ENCODE measurements at places on chromosomes 6 and 20. TPM values are rescaled to one million over a fixed set of nuclear protein-coding genes. Genes with fewer than 3 reads are reported as not detected.

Gene MYH7B
- total RNA-seq = 0.83 TPM

Gene OGFR
- 77.1 TPM for total RNA-seq

Gene HSPA1A
- 56.9 TPM for total RNA-seq

GRCh38 chr6:127971945-127972391 is 71.1 kb upstream of the THEMIS start:
- no peak for DNase-seq
- peaks cover 75% of the 10 kb centered on the region for H3K4me1 ChIP-seq
- no peaks in the 10 kb centered on the region for H3K27me3 ChIP-seq
- H3K36me3 ChIP-seq = no peaks in the 10 kb centered on the region

Gene FBXO5
- 7.8 TPM for total RNA-seq

Gene SH3BGRL2
- total RNA-seq = 21.3 TPM

GRCh38 chr6:26556263-26557070 is 18.3 kb downstream of the HMGN4 start:
- H3K4me3 ChIP-seq = peak overlapping the region; percentile 49
- H3K27me3 ChIP-seq = no peaks in the 10 kb centered on the region
- no peak for DNase-seq
- no peaks in the 10 kb centered on the region for H3K36me3 ChIP-seq

GRCh38 chr20:11172881-11173280 is 499.1 kb upstream of the JAG1 start:
- H3K36me3 ChIP-seq = no peaks in the 10 kb centered on the region
- H3K4me3 ChIP-seq = no peak overlapping the region
- no peaks in the 10 kb centered on the region for H3K27me3 ChIP-seq
- DNase-seq = no peak
- no peak overlapping the region for H3K27ac ChIP-seq

DNA sequence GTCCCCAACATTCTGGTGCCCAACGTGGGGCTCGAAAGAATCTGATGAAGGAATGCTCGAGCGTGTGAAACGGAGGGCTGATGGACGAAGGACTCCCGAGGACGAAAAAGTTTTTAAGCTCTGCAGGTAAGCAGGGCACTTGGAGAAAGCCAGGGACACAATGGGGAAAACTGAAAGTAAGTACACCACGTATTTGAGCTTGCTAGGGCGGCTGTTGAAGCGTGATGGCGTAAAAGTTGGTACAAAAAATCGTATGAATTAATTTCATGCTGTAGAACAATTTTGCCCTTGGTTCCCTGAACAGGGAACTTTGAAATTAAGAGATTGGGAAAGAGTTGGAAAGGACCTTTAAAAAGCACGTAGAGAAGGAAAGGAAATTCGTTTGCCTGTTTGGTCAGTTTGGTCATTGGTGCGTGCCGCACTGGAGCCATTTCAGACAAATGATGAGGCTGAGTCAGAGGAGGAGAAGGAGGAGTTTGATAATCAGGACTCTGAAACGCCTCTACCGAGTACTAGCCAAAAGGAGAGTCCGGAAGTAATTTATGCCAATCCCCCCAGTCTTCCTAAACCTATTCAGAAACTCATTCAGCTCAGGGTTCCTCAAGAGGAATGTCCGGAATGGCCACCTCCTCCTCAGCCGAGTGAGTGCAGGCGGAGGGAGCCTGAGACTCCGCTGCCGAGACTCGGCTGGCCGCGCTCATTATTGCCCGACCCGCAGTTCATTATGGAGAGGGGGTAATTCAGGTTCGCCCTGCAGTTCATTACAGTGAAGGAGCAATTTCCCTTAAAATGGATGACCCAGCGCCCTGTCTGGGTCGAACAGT is 59.2 kb upstream of the PRSS16 start:
- H3K27me3 ChIP-seq = peaks cover 1% of the 10 kb centered on the region
- H3K4me1 ChIP-seq = peaks cover 8% of the 10 kb centered on the region
- no peaks in the 10 kb centered on the region for H3K36me3 ChIP-seq
- H3K4me3 ChIP-seq = peak overlapping the region; percentile 94
- H3K27ac ChIP-seq = peak overlapping the region; percentile 61
- DNase-seq = no peak

Gene NANP
- 1.3 TPM for total RNA-seq

Gene ZNF341
- total RNA-seq = 5.2 TPM

DNA sequence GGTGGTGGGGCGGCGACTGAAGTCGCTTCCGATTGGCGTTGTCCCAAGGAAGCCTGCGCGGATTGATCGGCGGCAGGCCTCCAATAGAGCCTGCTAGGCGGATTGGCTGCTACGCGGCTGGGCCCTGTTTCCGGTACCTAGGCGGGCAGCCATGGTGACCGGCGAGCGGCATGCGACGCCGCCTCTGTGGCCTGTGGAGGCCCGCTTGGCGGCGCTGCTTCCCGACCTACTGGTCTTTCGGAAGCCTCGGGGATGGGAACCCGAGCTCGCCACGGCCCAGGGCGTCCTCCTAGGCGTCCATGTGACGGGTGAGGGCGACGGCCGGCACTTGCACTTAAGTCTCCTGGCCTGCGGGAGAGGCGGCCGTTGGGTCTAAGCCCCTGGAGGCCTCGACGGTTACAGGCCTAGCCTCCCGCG is 28.1 kb downstream of the NFYA start:
- peak overlapping the region; percentile 54 for H3K27ac ChIP-seq
- H3K4me3 ChIP-seq = no peak overlapping the region
- peak; percentile 40 for DNase-seq
- H3K4me1 ChIP-seq = peaks cover 22% of the 10 kb centered on the region

Gene MTFR2
- total RNA-seq = 3.5 TPM

- no peaks in the 10 kb centered on the region for H3K4me1 ChIP-seq
- H3K27me3 ChIP-seq = no peaks in the 10 kb centered on the region
- DNase-seq = no peak
- H3K4me3 ChIP-seq = no peak overlapping the region
- no peak overlapping the region for H3K27ac ChIP-seq
These were observed 11.4 kb downstream of the MYLK4 start for GRCh38 chr6:2739335-2739734.

GRCh38 chr6:135640449-135641111 is 143.0 kb upstream of the AHI1 start:
- H3K4me3 ChIP-seq = no peak overlapping the region
- H3K27ac ChIP-seq = no peak overlapping the region
- peaks cover 2% of the 10 kb centered on the region for H3K4me1 ChIP-seq
- no peak for DNase-seq

- H3K27ac ChIP-seq = peak overlapping the region; percentile 77
- H3K4me3 ChIP-seq = peak overlapping the region; percentile 88
- no peak for DNase-seq
- H3K4me1 ChIP-seq = peaks cover 57% of the 10 kb centered on the region
- H3K27me3 ChIP-seq = peaks cover 77% of the 10 kb centered on the region
- H3K36me3 ChIP-seq = peaks cover 40% of the 10 kb centered on the region
These were observed 1.5 kb downstream of the TFAP2A start for GRCh38 chr6:10413262-10413849.

GRCh38 chr6:153150371-153150751 is 19.3 kb upstream of the RGS17 start:
- peaks cover 5% of the 10 kb centered on the region for H3K27me3 ChIP-seq
- DNase-seq = no peak
- H3K4me1 ChIP-seq = no peaks in the 10 kb centered on the region

DNA sequence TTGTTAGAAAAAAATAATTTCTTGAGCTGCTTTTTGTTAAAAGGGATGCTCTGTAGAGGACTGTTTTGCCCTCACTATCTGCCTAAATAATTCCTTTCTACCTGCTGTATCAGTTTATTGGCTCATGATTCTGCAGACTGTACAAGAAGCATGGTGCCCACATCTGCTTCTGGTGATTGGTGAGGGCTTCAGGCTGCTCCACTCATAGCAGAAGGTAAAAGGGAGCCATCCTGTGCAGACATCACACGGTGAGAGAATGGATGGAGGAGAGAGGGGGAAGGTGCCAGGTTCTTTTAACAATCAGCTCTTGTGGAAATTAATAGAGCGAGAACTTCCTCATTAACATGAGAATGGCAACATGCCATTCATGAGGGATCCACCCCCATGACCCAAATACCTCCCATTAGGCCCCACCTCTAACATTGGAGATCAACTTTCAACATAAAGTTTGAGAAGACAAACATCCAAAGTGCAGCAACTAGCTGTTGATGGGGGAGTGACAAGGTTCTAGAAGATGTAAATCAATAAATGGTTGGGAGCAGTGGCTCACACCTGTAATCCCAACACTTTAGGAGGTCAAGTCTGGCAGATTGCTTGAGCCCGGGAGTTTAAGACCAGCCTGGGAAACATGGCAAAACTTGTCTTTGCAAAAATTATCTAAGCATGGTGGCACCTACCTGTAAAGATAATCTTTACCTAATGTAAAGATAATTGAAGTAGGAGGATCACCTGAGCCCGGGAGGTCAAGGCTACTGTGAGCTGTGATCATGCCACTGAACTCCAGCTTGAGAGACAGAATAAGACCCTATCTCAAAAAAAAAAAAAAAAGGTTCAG is 15.7 kb upstream of the AHCY start:
- no peak overlapping the region for H3K27ac ChIP-seq
- DNase-seq = no peak
- no peaks in the 10 kb centered on the region for H3K4me1 ChIP-seq
- no peaks in the 10 kb centered on the region for H3K36me3 ChIP-seq
- H3K4me3 ChIP-seq = no peak overlapping the region
- H3K27me3 ChIP-seq = peaks cover 5% of the 10 kb centered on the region

GRCh38 chr6:157245436-157245835 is 77.9 kb downstream of the TMEM242 start:
- H3K27me3 ChIP-seq = no peaks in the 10 kb centered on the region
- no peak overlapping the region for H3K27ac ChIP-seq
- H3K4me3 ChIP-seq = no peak overlapping the region
- H3K36me3 ChIP-seq = no peaks in the 10 kb centered on the region
- no peak for DNase-seq
- H3K4me1 ChIP-seq = no peaks in the 10 kb centered on the region

DNA sequence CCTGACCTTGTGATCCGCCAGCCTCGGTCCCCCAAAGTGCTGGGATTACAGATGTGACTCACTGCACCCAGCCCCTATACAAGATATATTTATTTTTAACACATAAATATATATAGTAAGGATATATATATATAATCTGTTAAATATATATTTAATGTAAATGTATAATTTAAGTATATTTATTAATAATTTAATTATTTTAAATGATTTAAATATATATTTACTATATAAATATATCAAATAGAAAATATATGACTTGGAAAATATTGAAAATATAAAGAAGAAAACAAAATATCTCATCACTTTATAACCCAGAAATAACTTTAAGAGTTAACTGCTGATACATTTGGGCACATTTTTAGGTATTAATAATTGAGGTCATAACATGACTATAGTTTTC is 324.7 kb downstream of the SYNE1 start:
- no peak overlapping the region for H3K27ac ChIP-seq
- H3K27me3 ChIP-seq = no peaks in the 10 kb centered on the region
- peaks cover 20% of the 10 kb centered on the region for H3K4me1 ChIP-seq

GRCh38 chr20:56537997-56538396 is 5.0 kb downstream of the FAM209B start:
- H3K4me1 ChIP-seq = no peaks in the 10 kb centered on the region
- no peak for DNase-seq
- H3K27me3 ChIP-seq = no peaks in the 10 kb centered on the region
- no peak overlapping the region for H3K4me3 ChIP-seq
- no peak overlapping the region for H3K27ac ChIP-seq
- H3K36me3 ChIP-seq = no peaks in the 10 kb centered on the region

GRCh38 chr6:73854998-73855718 is 159.2 kb downstream of the CD109 start:
- H3K36me3 ChIP-seq = no peaks in the 10 kb centered on the region
- H3K4me1 ChIP-seq = no peaks in the 10 kb centered on the region
- H3K27ac ChIP-seq = no peak overlapping the region
- no peaks in the 10 kb centered on the region for H3K27me3 ChIP-seq
- DNase-seq = no peak

DNA sequence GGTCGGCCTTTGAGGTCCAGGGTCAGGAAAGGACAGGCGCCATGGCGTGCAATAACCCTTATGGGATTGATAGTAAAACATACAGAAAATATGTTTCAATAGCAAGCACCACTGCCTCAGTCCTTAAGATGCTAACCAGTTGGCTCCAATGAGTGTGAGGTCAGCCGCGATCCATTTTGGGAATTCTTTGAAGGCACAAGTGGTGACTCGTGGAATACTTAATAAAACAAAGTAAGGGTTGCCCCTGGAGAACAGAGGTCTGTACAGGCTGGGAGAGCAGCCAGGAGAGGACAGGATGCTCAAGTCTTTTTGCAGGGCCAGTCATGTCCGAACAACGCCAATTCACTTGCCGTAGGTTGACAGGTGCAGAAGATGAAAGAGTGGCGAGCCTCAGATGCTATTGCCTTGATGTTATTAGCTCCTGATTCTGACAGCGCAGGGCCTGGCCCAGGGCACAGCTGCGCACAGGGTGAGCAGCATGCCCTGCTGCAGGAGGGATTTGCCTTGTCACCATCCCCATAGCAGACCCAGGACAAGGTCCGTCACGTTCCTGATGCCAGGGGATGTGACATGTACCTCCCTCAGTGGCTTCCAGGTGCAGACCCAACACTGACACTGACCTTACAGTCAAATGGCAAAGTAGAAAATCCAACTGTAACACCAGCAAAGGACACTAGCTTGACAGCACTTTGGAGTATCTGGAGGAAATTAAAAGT is 21.8 kb downstream of the SYNDIG1 start:
- no peaks in the 10 kb centered on the region for H3K4me1 ChIP-seq
- DNase-seq = no peak
- H3K36me3 ChIP-seq = no peaks in the 10 kb centered on the region
- H3K4me3 ChIP-seq = no peak overlapping the region
- H3K27ac ChIP-seq = no peak overlapping the region

DNA sequence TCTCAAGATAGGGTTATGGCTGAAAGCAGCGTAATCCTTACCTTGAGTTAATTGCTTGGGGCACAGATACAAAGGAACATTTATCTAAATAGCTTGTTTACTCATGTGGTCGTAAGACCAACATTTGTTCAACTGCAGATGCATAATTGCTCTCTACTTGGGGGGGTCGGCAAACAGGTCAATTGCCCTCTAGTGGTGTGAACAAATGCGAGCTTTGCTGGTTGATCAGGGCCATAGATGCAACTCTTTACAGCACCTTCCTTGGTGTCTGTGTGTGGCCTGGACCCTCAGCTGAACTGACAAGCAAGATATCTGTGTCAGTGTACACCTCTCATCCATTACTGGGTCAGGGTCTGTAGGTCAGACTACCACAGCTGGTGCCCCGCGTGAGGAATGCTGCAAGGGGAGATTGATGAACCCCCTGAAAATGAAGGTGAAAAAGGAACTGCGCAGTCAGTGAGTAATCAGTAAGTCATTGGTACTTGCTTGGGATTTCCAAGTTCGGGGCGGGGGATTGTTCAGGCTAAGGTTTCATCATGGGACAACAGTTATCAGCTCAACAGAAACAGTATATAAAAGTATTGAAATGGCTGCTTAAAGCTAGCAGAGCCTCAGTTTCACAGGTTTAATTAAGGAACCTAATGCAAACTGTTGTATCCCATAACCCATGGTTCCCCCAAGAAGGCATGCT is 24.0 kb downstream of the HLA-DPA1 start:
- H3K4me1 ChIP-seq = no peaks in the 10 kb centered on the region
- no peak for DNase-seq
- peaks cover 34% of the 10 kb centered on the region for H3K27me3 ChIP-seq
- no peak overlapping the region for H3K4me3 ChIP-seq
- no peak overlapping the region for H3K27ac ChIP-seq
